ENCODE measurements at places on chromosomes 3 and 15.

GRCh38 chr3:47540281-47540680 is 26.8 kb upstream of the ELP6 start:
- no peak for DNase-seq

GRCh38 chr15:56798639-56799038 is 65.3 kb upstream of the ZNF280D start:
- no peak for DNase-seq

DNA sequence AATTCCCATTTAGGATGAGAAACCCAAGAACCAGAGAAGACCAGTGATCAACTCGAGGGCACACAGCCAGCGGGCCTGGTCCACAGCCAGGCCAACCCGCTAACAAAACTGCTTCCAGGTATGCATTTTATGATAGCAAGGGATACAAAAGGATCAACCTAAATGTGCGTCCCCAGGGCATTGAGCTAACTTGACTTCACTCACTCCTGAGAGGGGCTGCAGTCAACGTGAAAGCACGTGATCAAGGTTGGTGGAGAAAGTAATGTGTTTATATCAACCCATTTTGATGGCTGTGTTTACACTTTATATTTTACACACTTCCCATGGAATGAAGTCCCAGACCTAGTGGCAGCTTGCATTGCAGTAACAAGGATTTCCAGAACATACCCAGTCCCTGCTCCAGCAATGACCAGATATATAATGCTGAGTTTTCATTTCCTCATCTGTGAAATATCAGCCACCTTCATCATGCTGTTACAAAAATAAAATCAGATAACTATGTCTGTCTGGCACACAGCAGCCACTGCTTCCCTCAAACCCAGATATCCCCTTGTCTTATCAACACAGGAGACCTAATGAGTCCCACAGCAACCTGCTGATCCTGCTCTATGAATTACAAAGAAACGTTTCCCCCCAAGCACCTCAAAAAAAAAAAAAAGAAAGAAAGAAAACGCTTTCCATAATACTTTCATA is 2.0 kb downstream of the KLHL6 start:
- DNase-seq, result no peak

GRCh38 chr3:159941038-159942000 is 47.3 kb upstream of the IL12A start:
- DNase-seq, result peak; percentile 23

DNA sequence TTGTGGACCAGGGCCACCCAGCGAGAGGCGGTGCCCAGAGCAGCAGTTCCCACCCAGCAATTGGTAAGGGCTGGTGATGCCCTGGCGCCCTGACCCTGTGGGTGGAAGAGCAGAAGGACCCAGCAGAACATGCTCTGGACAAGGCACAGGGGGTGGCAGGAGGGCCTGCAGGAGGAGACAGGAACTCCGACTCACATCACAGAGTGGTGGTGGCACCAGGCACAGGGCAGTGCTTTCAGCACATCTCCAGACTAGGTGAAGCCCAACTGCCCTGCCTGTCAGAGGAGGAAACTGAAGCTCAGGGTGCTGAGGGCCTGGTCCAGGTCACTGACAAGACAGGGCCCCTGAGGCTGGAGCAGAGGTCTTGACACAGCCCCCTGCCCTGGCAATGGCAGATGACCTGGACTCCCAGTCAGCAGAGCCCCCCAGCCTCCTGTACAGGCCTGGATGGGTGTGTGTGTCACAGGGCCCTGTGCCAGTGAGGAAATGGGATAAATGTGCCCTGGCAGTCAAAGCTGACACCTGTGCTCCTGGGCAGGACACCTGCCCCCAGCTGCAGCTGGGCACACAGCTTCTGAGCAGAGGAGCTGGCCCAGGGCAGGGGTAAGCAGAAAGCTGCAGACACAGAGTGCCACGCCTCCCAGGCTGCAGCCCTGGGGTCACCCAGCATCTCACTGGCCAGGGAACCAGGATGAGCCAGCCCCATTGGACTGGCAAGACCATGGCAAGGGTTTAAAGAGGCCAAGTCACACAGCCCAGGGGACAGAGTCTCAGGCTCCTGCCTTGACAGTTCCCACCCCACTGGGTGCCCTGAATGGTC is 11.4 kb downstream of the KLF15 start:
- DNase-seq, result no peak

GRCh38 chr3:194035406-194036138 is 100.4 kb upstream of the HES1 start:
- DNase-seq, result no peak
